ENCODE measurements at places on chromosomes 6 and 20. TPM values are rescaled to one million over a fixed set of nuclear protein-coding genes. Genes with fewer than 3 reads are reported as not detected.
A peak's percentile ranks its signal among the peaks of the same experiment; 100 is the strongest.

- no peak for DNase-seq
Observed at GRCh38 chr6:44538807-44539201, 151.3 kb downstream of the CDC5L start.

GRCh38 chr20:62860924-62861691, 514 bp downstream of the TCFL5 start:
- peak; percentile 14 for DNase-seq

DNA sequence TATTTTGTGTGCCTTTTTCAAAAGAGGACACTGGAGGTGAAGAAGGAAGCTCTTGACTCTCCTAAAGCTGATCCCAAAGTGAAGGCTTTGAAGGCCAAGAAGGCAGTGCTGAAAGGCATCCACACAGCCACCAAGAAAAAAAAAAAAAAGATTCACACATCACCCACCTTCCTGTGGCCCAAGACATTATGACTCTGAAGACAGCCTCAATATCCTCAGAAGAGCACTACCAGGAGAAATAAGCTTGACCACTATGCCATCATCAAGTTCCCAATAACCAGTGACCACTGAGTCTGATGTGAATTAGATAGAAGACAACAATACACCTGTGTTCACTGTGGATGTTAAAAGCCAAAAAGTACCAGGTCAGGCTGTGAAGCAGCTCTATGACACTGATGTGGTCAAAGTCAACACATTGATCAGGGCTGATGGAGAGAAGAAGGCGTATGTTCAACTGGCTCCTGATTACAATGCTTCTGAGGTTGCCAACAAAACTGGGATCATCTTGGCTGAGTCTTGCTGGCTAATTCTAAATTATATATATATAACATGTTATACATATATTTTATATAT, 59.4 kb downstream of the PLCG1 start:
- DNase-seq: no peak

GRCh38 chr6:91681296-91681695, 1094.4 kb upstream of the MAP3K7 start:
- DNase-seq: no peak

Gene HCRTR2
- not detected for total RNA-seq

Gene SIRPB2
- not detected for total RNA-seq
